ENCODE measurements at places on chromosomes 7 and 10.
A peak's percentile ranks its signal among the peaks of the same experiment; 100 is the strongest.

DNA sequence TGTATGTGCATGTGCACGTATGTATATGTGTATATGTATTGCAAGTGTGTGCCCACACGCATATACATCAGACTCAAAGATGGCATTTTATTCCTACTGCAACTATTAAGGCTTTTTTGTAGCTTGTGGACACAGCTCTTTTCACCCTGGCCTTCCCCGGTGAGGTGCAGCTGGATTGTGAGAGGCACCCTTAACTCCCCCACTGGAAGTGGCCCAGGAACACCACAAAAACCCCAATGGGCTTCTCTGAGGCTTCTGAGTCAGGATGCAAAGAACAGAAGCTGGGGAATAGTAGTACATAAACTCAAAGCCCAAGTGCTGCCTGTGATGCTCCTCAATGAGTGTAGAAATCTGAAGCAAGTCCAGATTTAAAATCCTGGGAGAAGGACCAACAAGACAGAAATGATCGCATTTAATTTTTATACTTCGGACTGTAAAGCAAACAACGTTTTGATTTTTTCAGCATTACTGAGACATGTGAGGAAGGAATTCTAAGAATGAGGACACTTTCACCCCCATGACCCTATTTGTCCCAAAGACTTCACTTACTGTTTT lies 369.2 kb upstream of the MGMT start:
- DNase-seq: no peak

DNA sequence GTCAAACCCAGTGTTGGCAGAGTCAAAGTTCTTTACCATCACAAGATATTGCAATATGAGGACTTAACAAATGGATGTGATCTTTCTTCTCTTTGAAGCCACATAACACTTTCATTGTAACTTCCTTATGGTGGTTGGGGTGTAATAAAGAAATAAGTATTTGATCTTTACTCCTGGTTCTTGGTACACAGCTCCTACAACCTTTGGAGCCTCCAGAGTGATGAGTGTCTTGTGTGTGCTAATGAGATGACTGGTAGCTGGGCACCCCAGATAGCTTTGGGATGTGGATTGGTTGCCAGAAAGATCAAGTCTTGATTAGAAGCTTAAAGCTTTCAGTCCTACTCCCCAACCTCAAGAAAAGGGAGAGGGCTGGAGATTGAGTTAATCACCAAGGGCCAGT lies 31.1 kb upstream of the YAE1 start:
- DNase-seq: no peak

DNA sequence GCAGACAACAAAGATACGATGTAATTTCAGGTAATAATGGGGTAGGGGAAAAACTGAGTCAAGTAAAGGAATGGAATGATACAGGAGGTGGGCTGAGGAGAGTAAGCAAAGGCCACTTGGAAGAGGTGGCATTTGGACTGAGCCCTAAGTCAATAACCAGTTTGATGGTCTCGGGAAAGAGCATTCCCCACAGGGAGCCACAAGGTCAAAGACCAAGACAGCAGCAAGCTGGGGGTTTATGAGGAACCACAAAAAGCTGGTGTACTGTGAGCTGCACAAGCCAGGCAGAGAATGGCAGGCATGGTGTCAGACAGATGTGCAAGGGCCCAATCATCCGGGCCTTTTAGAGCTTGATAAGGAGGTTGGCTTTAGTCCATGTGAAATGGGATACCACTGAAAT lies 98.7 kb downstream of the NOC3L start:
- DNase-seq: no peak

DNA sequence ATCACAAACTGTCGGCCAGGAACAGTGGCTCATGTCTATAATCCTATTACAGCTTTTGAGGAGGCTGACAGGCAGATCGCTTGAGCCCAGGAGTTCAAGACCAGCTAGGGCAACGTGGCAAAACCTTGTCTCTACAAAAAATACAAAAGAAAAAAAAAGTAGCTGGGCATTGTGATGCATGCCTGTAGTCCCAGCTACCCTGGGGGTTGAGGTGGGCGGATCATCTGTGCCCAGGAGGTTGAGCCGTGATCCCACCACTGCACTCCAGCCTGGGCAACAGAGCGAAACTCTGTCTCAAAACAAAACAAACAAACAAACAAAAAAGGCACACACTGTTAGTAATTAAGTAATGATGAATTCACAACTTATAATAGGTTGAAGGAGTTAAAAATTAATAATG lies 441.5 kb upstream of the PCDH15 start:
- DNase-seq: no peak

DNA sequence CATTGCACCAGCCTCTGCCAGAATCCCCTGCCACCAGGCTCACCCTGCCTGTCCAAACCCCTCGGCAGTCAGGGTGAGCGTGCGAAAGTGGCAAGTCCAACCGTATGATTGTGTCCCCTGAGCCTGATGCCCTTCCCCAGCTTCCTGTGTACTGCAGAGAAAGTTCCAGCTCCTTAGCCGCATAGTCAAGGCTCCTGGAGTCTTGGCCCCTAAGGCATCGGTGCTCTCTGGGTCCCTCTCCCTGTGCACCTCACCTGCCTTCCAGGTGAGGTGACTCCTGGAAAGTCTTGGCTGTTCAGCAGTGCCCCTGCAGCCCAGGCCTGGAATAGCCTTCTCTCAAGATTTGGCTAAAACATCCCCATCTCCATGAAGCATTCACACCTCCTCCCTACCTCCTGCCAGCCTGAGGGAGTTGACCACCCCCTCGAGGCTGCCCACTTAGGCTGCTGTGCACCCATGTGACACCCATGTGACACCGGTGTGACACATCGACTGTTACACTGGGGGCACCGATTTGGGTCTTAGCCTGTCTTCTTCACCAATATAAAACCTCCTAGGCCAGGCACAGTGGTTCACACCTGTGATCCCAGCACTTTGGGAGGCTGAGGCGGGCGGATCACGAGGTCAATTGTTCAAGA lies 56.1 kb upstream of the ELN start:
- DNase-seq: no peak

DNA sequence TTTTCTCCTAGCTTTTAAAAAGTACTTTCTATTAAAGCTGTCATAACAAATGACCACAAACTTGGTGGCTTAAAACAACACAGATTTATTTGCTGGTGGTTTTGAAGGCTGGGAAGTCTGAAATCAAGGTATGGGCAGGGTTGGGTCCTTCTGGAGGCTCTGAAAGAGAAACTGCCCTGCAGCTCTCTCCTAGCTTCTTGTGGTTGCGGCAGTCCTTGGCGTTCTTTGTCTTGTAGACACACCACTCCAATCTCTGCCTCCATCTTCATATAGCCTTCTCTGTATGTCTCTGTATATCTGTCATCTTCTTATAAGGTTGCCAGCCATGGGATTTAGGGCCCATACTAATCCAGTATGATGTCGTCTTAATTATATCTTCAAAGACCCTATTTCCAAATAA lies 79.4 kb upstream of the PRR15 start:
- DNase-seq: no peak

- DNase-seq: no peak
Measured at GRCh38 chr10:90197766-90198165, 496.4 kb downstream of the KIF20B start.

DNA sequence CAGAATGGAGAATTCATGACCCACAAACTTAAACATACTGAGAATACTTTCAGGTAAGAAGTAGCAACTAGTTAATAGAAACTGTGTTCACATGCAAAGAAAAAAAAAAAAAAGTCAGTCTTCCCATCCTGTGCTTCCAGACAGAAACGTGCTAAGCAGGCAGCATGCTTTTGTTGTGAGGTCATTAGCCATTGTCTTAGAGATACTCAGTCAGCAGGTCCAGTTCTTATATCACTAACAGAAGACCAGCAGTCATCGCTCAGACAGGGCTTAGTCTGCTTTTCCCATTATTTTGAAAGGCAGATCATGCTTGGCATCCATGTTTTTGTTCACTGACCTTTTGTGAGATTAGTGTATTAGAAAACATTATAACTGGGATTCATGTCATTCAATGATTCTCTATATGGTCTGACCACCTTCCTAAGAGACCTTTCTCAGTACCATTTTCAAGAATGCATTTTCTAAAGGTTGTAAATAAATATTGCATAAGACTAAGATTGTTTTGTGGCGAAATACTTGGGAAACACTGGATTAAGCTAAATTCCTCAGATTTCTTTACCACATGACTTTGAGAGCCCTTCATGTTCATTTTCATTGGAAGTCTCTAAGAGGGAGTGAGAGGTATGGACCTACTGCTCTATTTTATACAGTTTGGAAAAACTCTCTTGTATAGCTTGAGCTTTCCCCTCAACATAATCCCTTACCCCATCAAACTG lies 45.0 kb upstream of the AGBL3 start:
- DNase-seq: no peak

- no peak for DNase-seq
Measured at GRCh38 chr7:149760538-149760937, 12.8 kb downstream of the ZNF467 start.

- no peak for DNase-seq
Measured at GRCh38 chr7:105413887-105414437, 25.2 kb upstream of the SRPK2 start.

DNA sequence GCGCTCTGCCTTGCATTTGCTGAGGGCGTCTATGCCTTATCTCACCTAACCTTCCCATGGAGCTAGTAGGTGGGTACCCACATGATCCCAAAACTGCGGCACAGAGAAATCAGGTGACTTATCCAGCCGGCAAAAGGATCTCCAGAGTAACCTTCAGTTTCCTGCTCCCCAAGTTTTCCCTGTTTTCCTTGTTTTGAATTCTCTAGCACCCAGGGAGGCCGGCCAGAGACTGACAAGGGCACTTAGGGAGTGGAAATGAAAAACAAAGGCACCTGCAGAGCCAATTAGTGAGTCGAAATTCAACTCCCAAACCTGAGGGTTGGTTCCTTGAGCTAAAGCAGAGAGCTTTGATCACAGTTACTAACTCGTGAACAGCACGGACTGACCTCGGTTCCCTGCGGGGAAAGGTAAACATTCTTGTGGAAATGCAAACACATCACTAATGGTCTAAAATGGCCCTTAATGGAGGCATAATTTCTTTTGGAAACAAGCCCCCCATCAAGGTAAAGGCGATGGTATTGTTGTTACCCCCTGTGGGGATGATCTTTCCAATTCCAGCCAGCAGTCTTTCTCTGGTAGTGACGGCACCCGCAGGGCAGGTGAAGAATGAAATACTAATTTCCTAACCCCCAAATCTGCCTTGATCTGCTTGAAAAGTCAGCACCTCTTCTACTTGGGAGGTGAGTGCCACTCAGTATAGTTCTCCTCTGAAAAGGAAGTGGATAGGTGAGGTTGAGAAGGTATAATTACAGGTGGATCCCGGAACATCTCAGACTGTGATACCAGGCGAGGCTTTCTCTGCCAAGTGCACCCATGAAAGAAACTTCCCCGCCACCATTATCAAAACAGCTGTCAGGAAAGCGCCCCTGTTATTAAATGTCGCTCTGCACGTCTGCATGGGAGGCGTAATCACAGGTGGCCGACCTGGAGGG lies 365.6 kb upstream of the AUTS2 start:
- DNase-seq: peak; percentile 100

DNA sequence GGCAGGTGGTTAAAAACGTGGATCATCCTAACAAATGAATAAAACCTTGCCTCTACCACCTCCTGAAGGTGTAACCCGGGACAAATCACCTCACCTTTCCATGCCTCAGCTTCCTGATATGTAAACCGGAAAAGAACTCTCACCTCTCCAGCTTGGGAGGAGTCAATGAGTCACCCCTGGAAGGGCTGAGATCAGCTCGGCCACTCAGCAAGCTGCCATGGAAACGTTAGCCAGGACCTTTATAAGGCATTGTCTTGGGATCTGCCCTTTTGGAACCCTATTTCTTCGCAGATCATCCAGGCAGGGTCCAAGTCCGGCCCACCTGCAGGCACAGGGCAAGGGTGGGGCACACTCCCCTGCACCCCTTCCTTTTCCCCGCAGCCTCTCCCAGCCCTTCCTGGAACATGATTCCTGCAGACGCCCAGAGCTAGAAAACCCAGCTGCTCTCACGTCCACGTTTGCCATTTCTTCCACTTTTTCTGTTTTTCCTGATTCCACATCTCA lies 81.6 kb upstream of the PFKP start:
- DNase-seq: peak; percentile 5

- no peak for DNase-seq
Measured at GRCh38 chr10:53894145-53894544, 906.9 kb downstream of the PCDH15 start.

DNA sequence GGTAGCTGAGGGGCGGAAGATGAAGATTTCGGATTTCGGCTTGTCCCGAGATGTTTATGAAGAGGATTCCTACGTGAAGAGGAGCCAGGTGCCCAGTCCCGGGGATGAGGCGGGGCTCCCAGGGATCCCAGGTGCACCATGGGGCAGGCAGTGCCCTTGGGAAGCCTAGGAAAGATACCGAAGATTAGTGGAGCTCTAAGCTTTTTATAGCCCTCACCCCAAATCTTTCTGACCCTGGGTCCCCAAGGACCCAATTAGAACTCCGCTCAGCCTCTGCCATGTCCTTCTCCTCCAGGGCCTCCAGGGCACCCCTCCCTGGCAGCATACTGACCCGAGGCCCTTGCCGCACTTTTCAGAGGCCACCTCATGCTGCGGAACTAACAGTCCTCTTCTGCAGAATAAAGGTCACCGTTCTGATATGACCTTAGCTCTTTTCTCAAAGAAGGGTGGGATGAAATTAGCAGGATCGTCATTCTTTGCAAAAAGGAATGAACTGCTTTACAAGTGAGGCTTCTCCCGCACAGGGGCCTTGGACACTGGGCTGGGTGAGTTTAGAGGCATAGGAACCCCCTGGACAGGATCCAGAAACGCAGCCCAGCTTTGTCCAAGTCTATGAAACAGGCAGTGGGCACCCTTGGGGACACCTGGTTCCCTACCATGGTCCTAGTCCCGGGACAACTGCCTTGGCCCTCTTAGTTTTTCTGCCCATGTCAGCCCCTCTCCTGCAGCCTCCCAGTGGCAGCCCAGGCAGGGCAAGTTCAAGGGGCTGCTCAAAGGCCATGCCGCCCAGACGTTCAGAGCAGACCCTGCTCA lies 17.9 kb upstream of the CSGALNACT2 start:
- no peak for DNase-seq

DNA sequence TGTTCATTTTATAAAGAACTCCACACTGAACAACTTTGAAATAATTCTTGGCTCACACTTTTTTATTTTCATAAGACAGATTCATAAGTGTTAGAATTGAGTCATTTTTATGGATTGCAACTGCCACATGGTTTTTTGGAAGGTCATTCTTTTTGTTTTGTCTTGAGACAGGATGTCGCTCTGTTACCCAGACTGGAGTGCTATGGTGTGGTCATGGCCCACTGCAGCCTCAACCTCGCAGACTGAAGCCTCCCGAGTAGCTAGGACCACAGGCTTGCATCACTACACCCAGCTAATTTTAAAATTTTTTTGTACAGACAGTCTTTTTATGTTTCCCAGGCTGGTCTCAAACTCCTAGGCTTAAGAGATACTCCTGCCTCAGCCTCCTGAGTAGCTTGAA lies 20.3 kb downstream of the BMS1 start:
- no peak for DNase-seq
